M059J (cell line): ENCODE measurements at places on chromosomes 2 and 18. TPM values are rescaled to one million over a fixed set of nuclear protein-coding genes. Genes with fewer than 3 reads are reported as not detected.
A peak's percentile ranks its signal among the peaks of the same experiment; 100 is the strongest.

DNA sequence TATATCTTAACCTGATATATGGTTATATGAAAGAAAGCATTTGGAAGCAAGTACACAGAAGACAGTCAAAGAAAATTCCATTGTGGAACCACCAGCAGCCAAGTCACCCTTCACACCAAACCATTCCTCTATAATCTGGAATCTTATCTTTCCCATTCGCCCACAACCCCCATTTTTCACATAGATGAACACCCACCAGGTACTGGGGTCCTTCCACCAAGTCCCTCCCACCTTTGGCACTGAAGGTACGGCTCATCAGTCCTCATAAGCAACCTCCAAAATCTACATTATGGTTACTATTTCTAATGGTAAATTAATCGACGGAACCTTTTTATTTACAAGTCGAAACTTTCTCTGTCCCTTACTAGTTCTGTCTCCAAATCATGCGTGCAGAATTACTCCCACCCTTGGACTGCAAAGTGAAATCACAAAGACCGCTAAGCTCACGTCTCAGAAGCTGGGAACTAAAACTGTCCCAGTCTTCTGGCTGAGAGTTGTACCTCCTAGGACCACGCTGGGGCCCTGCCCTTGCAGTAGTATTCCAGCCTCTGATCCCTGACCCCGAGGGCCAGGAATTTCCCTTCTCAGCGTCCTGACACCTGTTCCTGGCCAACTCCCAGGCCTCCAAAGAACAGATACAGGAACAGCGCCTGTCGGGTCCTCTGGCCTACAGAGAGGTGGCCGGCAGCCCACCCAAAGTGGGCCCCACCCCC is 702 bp downstream of the OLA1 start:
- peak; percentile 38 for DNase-seq

Gene COLEC12
- total RNA-seq, result 39.2 and 61.2 TPM in 2 replicates

DNA sequence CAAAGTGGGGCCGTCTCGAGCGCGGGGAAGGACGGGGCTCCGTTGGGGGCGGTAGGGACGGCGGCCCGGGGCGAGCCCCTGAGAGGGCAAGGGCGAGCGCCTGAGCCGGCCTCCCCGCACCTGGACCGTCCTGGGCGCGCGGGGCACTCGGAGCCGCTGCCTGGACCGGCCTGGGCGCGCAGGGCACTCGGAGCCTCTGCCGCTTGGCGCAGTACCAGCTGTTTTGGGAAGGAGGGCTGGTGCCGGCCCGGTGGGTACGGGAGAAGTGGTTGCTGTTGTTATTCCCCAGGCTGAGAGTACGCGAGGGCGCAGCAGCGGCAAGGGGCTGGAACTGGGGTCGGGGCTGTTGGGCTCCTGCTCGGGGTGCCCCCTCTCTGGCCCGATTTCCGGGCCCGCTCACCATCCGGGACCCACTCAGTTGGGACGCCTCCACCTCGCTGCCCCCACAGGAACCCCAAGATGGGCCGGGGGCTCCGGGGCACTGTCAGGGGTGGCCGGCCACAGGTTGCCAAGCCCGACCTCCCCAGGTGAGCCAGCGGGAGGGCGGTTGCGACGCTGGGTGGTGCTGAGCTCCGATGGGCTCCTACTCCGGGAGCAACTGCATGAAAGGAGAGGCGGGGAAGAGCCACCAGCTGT is 579 bp downstream of the ARHGEF4 start:
- DNase-seq, result no peak

DNA sequence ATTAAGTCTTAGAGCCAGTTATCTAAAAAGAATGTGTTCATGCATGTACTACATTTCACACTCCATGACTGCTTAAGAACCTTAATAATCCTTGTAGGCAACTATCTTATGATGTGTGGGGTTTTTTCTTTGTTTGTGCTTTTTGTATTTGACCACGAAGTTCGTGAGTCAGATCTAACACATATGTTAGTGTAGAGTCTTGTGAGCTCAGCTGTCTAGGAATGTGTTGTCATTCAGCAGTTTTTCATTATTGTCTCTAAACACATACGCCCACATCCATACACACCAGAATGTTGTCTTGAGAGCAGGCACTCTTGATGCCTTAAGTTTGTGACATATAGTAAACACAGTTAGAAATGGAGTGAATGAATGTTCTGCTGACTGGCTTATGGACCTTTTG is 38.4 kb downstream of the CAB39 start:
- DNase-seq, result peak; percentile 73

DNA sequence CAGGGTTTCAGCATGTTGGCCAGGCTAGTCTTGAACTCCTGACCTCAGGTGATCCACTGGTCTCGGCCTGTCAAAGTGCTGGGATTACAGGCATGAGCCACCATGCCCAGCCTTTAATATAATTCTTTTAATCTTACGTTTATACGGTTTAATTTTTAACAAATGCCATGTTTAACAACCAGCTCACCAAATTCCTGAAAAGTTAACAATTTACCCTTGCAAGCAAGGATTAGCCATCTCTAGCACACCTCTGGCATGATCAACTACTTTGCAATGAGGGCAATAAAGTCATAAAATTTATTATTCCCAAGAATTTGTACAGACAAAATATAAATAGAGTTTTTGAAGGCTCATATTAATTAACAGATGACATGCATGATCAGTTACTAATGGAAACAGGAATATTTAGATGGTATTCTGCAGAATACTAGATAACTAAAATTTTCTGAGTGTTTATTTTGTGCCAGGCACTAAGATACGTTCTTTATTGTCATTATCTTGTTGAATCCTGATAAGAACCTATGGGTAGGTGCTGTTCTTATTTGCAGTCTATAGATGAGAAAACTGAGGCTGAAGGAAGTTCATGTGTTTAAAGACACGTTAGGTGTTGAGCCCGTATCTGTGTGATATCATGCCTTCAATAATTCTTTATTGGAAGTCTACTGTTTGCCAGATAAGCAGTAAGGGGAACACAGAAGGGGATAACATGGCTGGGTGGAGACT is 190.1 kb downstream of the CDCA7 start:
- no peak for DNase-seq

- DNase-seq, result no peak
Observed at GRCh38 chr2:9222239-9222892, 15.8 kb downstream of the ASAP2 start.

DNA sequence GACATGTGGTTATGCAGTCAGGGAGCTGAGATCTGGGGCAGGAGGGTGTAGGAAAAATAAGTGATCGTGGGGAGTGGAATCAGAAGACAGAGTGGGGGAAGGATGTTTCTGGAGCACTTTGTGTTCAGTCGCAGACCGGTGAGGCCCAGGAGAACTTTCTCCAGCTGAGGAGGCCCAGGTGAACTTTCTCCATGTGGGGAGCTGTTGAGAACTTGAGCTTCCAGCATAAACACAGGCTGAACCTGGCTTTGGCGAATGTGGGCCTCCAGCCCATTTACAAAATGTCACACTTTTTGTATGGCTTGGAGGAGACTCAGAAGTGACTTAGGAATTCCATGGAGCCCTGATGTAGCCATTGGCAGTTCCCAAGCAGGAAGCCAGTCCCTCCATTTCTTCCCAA is 108.5 kb downstream of the VAPA start:
- no peak for DNase-seq

DNA sequence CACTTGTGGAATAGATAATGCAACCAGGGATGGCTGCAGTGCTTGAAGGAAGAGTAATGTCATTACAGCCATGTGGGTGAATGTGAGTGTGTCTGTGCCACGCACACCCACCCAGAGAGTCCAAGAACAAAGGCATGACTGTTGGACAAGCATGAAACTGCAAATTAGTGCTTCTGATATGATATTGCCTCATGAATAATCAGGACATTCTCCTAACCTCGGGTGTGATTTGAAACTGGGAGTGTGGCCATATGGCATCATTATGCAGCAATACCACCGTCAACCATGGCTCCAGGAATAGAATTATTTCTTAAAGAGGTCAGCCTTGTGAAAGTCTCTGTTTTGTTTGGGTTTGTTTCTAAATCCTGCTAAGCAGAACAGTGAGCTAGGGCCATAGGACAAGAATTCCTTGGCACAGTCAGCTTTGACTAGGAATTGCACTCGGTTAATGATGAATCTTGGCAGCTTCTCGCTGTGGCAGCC is 678.0 kb upstream of the RAB6C start:
- no peak for DNase-seq

DNA sequence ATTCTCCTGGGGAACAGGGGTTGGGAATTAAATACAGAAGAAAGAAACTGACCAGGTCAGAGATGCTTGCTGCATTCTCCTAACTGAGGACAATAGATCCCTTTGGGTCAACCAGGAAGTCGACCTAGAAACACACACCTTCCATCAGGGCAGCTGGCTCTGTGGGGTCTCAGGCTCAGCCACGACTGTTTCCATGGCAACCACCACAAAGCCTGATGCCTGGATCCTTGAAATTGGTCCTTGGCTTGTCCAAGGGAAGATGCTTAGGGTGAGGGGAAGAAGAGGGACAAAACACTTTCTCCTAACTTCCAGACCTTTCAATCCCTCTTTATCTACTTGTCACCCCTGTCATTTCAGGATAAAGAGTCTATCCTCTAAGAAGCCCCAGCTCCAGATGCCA is 194.4 kb downstream of the ALK start:
- DNase-seq, result no peak

- DNase-seq, result peak; percentile 30
Observed at GRCh38 chr2:227004482-227004881, 159.5 kb downstream of the COL4A4 start.

DNA sequence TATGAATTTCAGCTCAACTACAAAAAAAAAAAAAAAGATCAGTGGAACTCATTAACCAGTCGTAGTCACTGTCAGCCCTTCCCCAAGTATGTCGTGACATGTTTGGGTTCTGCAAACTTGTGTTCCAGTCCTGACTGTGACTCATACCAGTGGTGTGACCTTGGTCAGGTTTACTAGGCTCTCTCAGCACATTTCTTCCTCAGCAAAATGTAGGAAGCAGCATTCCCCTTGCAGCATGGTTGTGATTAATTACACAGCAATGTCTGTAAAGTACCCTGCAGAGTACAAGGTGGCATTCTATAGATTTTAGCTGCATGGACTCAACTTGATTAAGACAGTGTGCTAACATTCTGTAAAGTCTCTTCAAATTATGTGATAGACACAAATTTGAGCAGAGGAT is 156.9 kb downstream of the LAMA1 start:
- peak; percentile 87 for DNase-seq

DNA sequence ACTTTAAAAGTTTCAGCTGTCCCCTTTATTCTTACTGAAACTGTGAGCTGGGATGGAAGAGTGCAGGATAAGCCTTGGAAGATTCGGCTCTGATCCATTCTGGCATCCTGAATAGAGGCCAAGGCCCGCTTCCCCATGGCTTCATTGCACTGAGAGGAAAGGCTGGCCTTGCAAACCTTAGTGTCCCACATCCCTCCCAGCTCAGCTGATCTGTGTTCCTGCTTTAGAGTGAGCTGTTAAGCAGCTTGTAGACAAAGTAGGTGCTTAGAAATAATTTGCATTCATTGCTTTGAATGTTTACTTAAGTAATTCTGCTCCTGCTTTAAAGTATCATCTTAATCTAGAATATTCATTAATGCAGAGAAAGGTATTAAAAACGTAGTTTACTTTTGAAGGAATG is 169.6 kb upstream of the BOD1L2 start:
- no peak for DNase-seq

Gene IL1F10
- not detected in 2 replicates for total RNA-seq

DNA sequence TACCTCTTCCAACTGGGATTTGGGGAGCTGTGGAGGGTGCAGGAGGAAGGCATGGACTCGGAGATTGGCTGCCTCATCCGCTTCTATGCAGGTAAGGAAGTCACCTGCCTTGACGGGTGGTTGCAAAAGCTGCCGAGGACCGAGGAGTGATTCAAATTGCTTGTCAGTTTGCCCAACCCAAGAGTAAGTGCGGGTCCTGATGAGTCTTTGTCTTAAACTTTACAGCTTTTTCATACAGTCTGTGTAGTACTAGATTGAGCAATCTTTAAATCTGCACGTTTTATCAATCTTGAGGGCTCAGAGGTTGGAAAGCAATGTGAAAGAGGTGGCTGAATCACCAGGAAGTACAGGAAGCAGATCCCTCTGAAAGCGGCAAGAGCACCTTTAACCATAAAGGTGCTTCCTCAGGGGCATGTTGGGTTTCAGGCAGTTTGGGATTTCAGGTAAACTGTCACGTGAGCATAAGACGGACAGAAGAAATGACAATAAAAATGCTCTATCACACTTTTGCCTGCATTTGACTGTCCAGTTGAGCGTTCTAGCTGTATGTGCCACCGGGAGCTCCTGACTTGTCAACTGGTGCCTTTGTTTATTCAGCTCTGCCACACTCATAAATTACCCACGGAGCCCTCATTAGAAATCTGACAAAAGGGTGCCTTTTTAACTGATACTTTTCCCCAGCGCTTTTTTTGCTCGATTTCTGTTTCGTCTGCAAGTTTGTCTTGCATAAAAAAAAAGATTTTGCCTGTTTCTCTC is 2.0 kb downstream of the PHLPP1 start:
- peak; percentile 81 for DNase-seq

- no peak for DNase-seq
Observed at GRCh38 chr2:171789956-171790355, 102.7 kb downstream of the DYNC1I2 start.
